ENCODE measurements at places on chromosomes 3 and 15.

DNA sequence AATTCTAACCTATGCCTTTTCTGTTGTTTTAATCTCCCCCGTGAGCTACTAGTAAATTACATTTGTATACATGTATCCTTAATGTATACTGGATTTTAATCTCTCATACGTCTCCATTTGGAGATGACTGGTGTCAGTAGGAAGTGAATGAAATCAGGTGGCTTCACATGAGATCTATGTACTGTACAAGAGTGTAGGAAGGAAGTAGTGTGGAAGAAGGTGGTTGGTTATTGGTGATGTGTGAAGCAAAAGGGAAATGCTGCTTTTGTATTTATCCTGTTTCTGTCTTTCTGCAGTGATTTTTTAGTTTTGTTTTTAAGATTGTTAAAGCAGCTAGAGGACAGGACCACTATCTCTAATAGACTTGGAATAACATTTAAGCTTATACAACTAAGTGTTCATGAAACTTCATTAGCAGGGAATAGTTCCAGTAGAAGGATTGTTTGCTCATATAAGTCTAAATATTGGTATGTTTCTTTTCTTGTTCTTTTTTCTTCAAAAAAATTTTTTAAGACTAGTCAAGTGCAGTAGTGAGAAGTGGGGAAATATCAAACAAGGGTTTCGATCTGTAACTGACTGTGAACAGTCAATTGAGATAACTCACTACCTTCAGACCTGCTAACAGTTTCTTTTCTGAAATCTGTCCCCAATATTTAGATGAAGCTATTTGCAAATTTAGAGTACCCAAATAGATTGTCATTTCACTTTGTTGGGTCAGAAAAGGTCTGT, 15.3 kb downstream of the SNX1 start:
- peaks cover 19% of the 10 kb centered on the region for H3K36me3 ChIP-seq
- H3K27me3 ChIP-seq: no peaks in the 10 kb centered on the region
- no peak overlapping the region for H3K4me3 ChIP-seq
- H3K4me1 ChIP-seq: no peaks in the 10 kb centered on the region
- no peak for DNase-seq

GRCh38 chr3:32421991-32422859, 30.6 kb downstream of the CMTM7 start:
- no peak overlapping the region for H3K4me3 ChIP-seq
- H3K27ac ChIP-seq: no peak overlapping the region
- no peak for DNase-seq
- peaks cover 5% of the 10 kb centered on the region for H3K4me1 ChIP-seq

GRCh38 chr3:5709714-5710113, 522.2 kb downstream of the EDEM1 start:
- no peaks in the 10 kb centered on the region for H3K4me1 ChIP-seq
- H3K36me3 ChIP-seq: peaks cover 15% of the 10 kb centered on the region
- no peaks in the 10 kb centered on the region for H3K27me3 ChIP-seq
- H3K27ac ChIP-seq: no peak overlapping the region

GRCh38 chr3:8733332-8734094, at the start of gene CAV3:
TSS of gene CAV3 (plus strand) at chr3:8733802. CDS start at chr3:8733877, 75 bp downstream.
- no peaks in the 10 kb centered on the region for H3K36me3 ChIP-seq
- H3K27ac ChIP-seq: no peak within 1 kb of the TSS
- no peak within 1 kb of the TSS for H3K4me3 ChIP-seq
- no peaks in the 10 kb centered on the region for H3K4me1 ChIP-seq

Data from H9 (cell line).